ENCODE measurements at places on chromosomes 5 and 9.
A peak's percentile ranks its signal among the peaks of the same experiment; 100 is the strongest.

GRCh38 chr5:116942622-116943021 lies 368.0 kb upstream of the SEMA6A start:
- DNase-seq, result no peak

DNA sequence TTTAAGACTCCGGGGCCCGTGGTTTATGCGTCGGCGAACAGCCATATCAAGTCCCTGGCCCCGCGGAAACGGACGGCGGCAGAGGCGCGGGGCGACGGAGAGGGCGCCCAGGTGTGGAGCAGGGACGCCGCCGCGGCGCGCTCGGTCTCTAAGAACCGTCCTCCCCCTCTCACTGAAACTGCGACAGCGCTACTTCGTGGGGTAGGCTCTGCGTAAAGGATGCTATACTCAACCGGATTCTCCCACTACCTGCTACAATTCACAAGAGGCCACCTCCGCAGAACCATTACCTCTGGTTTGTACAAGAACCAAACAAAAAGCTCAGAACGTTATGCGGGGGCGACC lies 404 bp downstream of the MRNIP start:
- peak; percentile 19 for DNase-seq

GRCh38 chr5:147321569-147321968 lies 86.7 kb downstream of the STK32A start:
- DNase-seq, result no peak

DNA sequence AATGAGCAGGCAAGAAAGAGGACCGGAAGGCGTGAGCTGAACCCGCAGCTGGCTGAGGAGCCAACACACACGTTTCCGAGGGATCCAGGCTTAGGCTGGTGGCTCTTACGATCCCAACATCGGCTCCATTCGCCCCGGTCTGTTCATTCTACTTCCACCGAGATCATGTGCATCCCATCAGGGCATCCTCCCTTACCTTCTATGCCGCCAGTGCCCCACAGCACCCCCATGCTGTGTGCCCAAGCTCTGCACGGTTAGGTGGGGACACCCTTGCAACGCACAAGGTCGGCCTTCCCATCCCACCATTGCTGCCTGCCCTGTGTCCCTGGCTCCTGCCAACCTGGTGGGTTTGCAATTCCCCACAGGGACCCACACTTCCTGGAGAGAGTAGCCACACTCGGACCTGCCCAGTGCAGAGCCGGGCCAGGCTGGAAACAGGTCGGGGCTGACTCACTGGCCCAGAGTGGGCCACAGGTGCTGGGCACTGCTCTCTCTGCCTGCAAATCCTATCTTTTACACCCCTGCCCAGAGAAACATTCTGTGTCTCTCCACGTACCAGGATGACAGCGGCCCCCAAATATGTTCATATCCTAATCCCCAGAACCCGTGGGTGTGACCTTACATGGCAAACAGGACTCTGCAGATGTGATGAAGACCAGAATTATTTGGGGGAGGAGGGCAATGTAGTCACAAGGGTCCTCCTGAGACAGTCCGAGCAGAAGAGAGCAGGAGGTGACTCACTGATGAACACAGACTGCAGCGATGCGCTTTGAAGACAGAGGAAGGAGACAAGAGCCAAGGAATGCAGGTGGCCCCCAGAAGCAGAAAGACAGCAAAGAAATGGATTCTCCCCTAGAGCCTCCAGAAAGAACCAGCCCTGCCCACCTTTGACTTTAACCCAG lies 182.2 kb downstream of the AUH start:
- no peak for DNase-seq

GRCh38 chr5:173230690-173231380 lies 4.2 kb downstream of the NKX2-5 start:
- DNase-seq, result no peak

DNA sequence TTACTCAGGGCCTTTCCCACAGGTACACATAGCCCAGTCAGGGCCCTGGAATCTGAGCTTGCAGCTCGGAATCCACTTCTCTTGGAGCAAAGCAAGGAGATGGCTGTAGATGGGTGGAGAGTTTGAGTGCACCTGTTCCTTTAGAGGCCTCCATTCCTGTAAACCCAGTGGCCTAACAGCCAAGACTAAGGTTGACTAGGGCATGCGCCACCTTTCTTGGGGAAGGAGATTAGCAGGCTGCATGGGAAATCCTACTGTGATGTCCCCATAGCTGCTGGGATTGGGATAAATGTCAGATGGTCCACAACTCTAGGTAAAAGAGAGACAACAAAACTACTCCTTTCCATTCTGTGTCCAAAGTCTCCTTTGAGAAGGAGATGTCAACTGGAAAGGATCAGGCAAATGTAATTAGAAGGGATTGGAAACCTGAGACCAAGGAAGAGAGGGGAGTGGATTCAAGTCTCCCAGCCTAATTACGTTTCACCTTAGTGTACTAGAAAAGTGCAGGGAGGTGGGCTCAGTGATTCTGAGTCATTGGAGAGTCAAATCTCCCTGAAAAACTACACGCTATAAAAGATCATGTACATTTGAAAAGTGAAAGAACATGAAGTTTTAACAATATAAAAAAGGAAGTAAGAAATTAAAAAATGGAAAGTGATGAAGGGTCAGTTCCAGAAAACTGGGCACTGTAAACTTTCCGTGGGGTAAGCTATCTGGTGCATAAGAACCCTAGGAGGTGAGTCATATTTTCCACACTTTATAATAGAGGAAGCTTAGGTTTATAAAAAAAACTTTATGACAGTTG lies 104.2 kb downstream of the SEC61B start:
- no peak for DNase-seq

GRCh38 chr5:116939641-116940040 lies 365.0 kb upstream of the SEMA6A start:
- DNase-seq, result no peak

GRCh38 chr5:82156874-82157273 lies 121.3 kb downstream of the RPS23 start:
- DNase-seq, result no peak

- no peak for DNase-seq
Measured at GRCh38 chr9:92176068-92176799, 61.0 kb upstream of the SPTLC1 start.

DNA sequence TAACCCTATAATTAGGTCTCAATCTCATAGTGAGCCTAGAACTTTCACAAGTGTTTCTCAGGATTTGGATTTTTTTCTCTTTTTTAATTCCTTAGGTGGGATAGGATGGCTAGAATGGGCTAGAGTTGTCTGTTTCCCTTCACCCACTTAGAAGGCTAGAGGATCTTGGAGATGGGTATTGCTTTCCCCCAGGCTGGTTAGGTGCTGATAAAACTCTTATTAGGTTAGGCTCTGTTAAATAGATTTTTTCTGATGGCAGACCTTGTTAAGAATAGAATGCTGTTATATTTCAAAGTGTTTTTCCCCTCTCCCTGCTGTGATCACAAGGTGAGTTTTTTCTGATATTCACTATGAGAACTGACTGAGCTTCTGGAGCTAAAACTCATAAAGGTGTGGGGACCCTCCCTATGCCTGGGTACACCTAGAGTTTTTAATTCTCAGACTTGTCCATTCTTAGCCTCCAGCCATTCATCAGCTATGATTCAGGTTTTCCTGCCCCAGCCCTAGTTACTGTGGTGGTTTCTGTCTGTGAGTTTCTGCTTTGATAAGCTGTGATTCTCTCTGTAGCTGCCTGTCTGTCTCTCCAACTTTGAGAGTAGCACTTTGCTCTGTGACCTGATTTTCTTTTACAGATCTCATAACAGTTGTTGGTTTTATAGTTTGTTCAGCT lies 132.4 kb downstream of the HACD4 start:
- no peak for DNase-seq

DNA sequence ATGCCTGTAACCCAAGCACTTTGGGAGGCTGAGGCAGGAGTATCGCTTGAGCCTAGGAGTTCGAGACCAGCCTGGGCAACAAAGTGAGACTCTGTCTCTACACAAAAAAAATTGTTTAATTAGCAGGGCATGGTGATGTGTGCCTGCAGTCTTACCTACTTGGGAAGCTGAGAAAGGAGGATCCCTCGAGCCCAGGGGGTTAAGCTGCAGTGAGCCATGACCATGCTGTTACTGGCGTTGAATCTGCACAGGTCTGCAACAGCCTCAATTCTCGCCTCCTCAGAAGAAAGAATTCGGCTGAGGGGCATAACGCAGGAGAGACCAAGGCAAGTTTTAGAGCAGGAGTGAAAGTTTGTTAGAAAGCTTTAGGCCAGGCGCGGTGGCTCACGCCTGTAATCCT lies 18.0 kb downstream of the CCT5 start:
- no peak for DNase-seq

DNA sequence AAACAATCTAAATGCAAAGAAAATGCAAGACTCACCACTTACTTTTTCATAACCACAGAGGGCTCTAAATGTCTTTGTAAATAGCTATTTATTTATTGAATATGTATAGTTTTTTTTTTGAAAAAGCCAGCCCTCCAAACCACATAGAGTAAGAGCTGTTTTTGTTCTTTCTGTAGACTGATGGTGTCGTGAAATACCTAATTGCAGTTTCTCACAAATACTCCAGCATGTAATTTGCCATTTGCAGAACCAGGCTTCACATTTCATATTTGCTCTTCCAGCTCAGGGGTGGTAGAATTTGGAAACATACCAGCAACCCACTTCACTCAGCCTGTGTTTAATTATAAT lies 159.8 kb downstream of the TMC1 start:
- DNase-seq, result no peak

DNA sequence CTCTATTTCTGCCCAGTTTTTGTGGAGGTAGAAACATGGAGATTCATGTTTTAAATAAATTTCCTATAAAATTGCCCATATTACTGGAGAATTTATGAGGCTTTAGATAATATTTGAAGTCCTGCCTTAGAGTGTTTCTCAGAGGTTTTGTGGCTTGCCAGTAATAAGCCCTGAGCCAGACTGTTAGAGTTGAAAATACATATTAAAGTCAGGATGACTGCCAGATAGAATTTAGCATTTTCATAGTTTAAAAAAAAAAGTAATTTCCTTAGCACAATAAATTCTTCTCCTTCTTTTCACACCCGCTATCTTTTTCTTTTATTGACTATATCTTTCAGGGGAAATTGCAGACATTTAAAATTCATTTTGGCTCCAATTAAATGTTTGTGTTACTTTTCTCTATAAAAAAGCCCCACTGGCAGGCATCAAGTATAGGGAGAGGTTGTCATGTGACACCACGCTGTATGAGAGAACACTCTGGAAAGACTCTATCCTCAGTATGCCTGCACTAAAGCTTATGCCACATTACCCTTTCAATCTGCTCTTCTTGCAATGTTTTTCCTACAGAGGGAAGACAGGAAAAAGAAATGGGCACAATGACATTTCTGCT lies 135.2 kb downstream of the MPDZ start:
- DNase-seq, result no peak

DNA sequence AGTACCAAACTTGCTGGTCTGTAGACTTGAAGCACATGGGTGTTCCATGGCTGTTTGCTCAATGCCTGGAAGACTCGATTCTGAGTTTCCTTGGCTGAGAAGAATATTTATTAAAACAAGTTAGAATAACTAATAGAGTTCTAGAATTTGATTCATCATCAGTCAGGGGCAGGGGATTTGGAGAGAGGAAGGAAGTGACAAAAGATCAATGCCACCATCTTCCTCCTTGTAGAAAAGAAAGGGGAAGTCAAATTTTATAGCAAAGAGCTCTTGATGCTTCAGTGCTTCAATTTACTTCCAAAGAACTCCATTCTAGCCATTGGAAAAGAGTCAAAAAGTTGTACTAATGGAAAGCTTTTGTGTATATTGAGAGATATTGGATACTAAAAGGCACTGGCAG lies 236.3 kb downstream of the MCTP1 start:
- no peak for DNase-seq

DNA sequence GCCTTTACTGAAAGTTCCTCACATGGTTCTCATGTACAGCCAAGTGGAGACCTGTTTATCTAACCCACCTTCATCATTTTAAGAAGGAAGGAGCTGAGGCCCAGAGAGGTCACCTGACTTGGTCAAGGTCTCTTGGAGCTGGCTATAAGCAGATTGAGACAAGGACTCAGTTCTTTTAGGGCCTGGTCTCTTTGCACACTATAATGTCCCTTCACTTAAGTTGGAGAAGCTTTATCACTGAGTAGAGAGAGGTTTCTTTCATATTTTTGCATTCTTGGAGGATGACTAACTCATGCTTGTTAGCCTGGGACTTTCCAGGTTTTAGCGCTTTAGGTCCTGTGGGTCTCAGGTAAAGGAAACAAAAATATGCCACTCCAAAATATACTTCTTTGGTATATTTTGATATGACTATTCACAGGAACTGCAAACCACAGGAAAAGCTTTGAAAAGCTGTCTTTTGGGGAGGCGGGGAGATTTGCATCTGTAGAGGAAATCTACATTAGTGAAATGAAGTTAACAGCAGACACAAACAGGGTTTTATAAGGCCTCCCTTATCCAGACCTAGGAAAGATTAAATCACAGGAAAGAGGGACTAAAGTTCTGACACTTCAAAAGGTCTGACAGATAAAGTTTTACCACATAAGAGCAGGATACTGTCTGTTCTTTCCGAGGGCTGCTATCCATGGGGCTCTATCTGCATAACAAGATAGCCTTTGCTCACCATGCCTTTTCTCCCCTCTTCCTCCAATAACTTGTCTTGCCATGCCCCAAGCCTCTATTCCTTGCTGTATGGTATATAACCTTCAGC lies 95.8 kb upstream of the ANKRD55 start:
- DNase-seq, result no peak

DNA sequence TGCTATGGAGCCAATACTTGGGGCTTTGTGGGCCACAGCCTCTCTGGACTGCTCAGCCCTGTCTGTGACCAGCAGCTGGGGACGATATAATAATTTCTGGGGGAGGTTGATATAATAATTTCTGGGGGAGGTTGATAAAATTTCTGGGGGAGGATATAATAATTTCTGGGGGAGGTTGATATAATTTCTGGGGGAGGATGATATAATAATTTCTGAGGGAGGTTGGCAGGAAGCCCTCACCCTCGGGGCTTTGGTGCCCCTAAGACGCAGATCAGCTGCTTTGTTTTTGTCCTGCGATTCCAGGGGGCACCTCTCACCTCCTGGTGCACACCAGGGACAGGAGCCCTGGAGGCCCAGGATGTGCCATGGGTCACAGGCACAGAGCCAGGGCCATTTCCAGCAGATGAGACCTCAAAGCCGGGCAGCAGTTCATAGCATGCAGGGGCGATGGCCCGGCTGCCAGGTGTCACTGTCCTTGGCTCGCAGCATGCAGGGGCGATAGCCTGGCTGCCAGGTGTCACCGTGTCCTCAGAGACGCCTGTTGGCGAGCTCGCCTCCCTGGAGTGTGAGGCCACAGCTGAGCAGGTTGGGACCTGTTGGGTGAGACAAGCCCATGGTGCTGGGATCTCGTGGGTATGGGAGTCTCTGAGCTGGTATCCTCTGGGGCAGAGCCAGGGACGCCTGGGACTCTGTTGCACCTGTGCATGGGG lies 3.8 kb upstream of the TOR4A start:
- DNase-seq, result no peak

GRCh38 chr9:124187311-124187710 lies 70.4 kb upstream of the NEK6 start:
- DNase-seq, result no peak

- no peak for DNase-seq
Measured at GRCh38 chr9:96510258-96510657, 60.3 kb downstream of the HABP4 start.

DNA sequence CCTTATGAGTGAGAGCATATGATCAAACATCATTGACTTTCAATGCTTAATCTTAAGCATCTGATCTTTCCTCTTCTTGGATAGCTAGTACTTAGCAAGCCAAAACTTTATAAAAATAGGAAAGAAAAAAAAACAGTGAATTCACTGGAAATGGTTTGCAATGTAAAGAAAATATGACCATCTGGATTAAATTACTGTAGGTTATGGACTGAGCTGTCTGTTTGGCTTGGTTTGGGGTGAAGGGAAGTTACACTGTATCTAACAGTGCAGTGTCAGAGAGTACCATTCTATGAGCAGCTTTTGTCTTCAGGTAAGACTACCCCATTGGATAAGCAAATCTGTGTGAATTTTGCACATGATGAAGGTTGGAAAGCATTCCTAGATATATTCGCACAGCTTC lies 151.4 kb downstream of the TLE1 start:
- DNase-seq, result no peak
